ENCODE measurements at places on chromosomes 3 and 15. TPM values are rescaled to one million over a fixed set of nuclear protein-coding genes. Genes with fewer than 3 reads are reported as not detected.

GRCh38 chr3:118990823-118991560, 43.7 kb downstream of the IGSF11 start:
- DNase-seq, result no peak

GRCh38 chr3:11606865-11607440, 36.8 kb downstream of the VGLL4 start:
- DNase-seq, result no peak

DNA sequence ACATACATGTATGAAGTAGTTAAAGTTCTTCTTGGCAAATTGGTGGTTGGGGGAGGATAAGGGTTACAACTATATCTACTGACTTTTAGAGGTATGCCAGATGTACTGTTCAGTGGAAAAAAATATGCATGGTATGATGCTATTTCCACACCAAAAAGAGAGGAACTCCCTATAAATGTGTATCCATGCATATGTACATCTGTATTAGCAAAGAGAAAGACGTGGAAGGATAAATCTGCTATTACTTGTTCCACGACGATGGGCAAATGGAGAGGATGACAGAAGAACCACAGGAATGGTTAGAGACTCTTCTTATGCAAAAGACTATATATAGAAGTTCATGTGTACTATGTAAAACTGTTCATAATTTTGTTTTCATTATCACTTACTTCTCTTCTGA, 197.6 kb downstream of the RORA start:
- no peak for DNase-seq

SI gene
- total RNA-seq, result not detected

DNA sequence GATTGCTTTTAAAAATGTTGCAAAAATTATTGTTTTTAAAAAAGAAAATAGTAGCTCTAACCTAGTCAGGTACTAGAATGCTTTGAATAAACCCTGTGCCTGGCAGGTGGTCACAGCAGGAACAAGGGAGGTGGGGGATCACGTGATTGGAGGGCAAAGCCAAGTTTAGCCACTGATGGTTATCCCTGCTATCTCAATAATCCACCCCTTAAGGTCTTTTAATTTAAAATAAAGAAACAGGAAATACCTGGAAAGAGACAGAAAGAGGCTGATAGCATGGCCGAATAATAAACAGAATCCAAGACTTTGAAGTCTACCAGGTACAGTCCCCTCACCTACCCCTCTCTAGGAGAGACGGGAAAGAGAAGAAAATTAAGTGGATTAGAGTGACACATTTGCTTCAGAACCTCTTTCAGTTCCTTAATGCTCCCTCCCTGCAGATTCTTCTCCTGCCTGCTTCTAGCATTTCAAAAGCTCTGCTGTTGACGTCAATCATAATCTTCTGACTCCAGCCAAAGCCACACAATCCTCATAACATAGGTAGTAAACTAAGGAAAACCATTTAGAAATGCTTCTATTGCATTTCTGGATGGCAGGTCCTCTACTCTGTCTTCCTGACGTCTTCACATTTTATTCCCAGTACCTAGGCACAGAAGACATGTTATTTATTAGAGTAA, 303.4 kb upstream of the MME start:
- no peak for DNase-seq

- no peak for DNase-seq
These were observed 8.4 kb downstream of the SHF start for GRCh38 chr15:45179221-45179985.

DNA sequence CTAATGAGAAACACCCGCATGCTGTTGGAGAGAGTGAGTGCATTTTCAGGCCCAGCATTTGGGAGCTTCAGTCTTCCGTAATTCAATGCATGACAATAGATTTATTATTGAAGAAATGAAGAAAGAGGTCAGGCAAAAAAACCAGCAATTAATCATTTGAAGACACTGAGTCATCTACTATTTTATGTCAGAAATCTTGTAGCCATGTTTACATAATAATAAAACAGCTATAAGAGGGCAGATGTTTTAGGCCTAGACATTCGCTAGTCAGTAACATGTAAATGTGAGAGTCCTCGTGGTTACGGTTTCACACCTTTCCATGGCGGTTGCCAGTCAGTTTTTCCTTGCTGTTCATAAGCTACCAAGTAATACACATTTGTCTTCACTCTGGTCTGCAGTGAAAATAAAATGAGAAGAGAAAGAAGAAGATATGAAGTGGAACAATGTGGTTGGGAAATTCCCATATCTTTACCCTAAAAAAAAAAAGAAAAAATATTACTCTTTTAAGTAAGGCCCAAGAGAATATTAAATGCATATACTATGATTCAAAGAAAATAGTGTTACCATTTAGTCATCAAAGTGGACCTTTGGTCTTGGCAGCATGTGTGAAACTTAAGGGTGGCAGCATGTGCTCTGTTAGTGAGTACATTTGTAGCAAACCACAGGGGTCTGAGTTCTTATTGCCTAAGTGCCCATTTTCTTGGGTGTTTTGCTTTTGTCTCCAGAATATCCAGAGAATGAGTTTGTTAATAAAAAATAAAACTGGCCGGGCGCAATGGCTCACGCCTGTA, 140.5 kb upstream of the TBL1XR1 start:
- peak; percentile 26 for DNase-seq

TP63 gene
- total RNA-seq, result 0.06 TPM

GRCh38 chr3:58073301-58074108, 65.3 kb downstream of the FLNB start:
- no peak for DNase-seq

DCLK3 gene
- not detected for total RNA-seq

TRAT1 gene
- total RNA-seq, result not detected

NCEH1 gene
- total RNA-seq, result 49.9 TPM

DNA sequence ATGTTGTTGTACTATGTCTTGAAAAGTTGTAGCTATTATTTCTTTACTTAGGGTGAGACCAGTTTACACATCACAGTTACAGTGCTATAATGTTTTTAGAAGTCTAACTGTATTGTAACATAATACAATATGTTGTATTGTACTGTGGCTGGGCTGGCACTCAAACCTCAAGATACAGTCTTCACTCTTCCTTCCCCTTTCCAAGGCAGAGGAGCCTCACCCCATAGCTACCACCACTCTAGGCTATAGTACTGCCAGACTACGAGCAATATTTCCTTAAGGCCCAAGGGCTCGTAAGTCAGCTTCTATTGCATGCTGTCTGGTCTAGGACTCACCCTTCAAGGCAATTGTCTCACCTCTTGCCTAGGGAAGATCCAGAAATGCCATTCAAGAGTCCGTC, 597.7 kb downstream of the OTOL1 start:
- no peak for DNase-seq

MYD88 gene
- total RNA-seq, result 0.03 TPM

PPP1R14D gene
- not detected for total RNA-seq

GRCh38 chr3:30737743-30738499, 131.5 kb downstream of the TGFBR2 start:
- no peak for DNase-seq

- DNase-seq, result peak; percentile 82
These were observed 19.5 kb upstream of the TIMP4 start for GRCh38 chr3:12178091-12178820.

DNA sequence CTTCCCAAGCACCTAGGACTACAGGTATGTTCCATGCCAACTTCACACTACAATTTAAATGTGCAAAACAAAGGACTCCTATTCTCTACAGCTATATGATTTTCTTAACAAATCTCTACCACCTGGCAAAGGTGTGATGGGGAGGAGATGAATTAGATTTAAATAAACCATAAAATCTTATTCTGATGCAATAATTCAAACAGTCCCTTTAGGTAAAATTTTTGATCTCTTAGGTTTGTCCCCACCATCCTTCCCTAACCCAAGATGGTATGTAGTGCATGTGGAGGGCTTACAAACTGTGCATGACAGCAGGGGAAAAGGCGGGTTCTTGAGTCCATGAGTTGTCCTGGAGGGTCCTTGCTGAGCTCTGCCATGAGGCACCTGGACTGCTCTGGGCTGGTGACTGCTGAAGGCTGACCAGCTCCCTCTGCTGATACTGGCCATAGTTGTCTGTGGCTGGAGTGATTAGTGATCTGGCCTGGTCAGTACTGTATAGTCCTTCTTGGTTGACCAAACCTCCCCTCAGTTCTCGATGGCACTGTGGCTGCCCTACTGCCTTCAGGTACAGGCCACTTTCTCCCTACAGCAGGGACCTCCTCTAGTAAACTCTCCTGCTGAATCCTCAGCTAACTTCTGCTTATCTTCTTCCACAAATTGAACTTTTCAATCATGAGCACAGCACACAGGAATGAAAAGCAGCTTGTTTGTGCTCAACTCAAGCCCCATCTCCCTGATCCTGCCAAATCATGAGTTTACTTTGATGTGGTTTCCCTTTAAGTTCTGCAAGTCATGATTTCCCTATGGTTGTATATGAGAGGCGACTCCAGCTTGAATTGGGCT, 30.1 kb downstream of the CFAP161 start:
- no peak for DNase-seq

- no peak for DNase-seq
These were observed 34.3 kb upstream of the SNRPA1 start for GRCh38 chr15:101329309-101329863.

CACNA1D gene
- not detected for total RNA-seq

DNA sequence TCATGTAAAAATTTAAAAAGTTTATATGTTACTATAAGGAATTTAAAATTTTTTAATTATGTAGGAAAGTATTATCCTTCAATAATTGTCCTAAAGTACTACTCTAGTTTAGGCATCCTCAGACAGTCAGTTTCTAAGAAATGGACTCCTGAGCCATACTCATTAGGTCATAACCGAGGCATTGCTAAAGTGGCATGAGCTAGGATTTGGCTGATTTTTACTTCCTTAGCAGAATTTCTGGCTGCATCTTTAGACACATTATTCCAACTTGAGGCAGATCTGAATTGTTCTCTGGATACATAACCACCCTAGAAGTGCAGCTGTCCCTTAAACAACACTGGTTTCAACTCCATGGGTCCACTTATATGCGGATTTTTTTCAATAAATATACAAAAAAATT, 38.3 kb downstream of the IFT57 start:
- no peak for DNase-seq

RASL12 gene
- not detected for total RNA-seq

GRCh38 chr15:86756688-86757087, 677.0 kb downstream of the AGBL1 start:
- no peak for DNase-seq

DNA sequence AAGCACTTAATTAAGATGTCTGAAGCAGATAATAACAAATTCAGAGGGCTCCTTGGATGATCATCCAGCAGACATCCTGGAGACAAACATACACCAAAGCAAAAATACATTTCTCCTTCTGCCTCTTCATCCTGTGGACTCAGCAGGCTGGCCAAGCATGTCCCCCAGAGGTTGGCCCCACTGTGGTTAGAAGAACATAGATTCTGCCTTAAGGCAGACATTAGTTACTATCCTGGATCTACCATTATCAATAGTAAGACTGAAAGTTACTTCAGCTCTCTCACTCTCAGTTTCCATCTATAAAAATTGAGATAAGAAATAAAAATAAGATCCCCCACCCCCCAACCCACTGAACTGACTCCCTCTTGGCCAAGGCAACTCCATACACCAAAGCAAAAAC, 28.6 kb upstream of the TGFBR2 start:
- no peak for DNase-seq

GRCh38 chr15:60720086-60720485, 241.1 kb upstream of the ICE2 start:
- no peak for DNase-seq

DNA sequence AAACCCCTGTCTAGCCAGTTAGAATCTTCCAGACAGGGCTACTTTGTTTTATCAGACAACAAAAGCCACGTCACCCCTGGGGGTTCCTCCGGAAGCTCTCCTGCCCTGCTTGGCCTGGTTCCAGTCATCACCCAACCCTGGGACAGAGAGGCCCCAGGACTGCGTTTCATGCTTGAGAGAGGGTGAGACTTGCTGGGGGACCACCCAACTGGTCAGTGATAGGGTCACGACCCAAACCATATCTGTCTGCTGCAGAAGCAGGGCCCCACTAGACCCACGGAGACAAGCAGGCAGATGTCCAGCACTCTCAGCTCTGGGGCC, 1.2 kb downstream of the NT5DC2 start:
- peak; percentile 56 for DNase-seq

CATSPER2 gene
- total RNA-seq, result 0.03 TPM

HMCES gene
- 37.4 TPM for total RNA-seq

MAP1A gene
- total RNA-seq, result 1.7 TPM

TXNRD3 gene
- 8.8 TPM for total RNA-seq

- DNase-seq, result no peak
These were observed 42.8 kb downstream of the PTPN23 start for GRCh38 chr3:47423548-47424145.

GRCh38 chr15:73924171-73924921, 1.9 kb upstream of the LOXL1 start:
- peak; percentile 95 for DNase-seq

DNA sequence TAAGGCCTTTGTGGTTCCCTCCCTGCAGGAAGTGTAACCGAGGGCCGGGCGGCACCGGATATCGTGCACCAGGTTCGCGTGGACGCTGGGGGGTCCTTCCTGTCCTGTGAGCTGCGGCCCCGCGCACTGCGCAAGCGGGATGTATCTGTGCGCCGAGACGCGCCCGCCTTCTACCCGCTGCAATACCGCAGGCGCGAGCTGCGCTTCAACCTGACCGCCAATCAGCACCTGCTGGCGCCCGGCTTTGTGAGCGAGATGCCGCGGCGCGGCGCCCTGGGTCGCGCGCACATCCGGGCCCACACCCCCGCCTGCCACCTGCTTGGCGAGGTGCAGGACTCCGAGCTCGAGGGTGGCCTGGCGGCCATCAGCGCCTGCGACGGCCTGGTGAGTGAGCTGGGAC, 35.9 kb downstream of the SAXO2 start:
- DNase-seq, result no peak

GRCh38 chr3:55477306-55478303, 9.5 kb downstream of the WNT5A start:
- no peak for DNase-seq

- DNase-seq, result no peak
These were observed 25.5 kb upstream of the APOD start for GRCh38 chr3:195609229-195609628.

- peak; percentile 56 for DNase-seq
These were observed 20.4 kb downstream of the FAH start for GRCh38 chr15:80173022-80173759.

DNA sequence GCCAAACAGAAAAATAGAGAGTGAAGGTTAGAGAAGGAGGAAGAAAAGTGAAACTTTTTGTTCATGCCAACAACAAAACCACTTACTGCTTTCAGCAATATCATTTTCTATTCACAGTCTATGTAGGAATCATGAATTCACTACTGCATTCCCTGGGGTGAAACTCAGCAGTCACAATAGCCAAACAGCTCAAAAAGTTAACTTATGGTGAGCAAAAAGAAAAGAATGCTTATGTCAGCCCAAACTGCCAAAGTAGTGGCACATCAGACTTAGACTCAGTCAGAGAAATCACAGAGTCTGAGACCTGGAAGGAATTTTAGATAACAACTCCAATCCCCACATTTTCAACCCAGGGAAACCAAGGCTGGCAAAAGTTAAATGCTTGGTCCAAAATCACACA, 238.7 kb upstream of the TMCO5A start:
- DNase-seq, result no peak

GRCh38 chr3:151501923-151502632, 41.2 kb upstream of the IGSF10 start:
- no peak for DNase-seq

ETV5 gene
- 57.1 TPM for total RNA-seq

- no peak for DNase-seq
These were observed 899.2 kb downstream of the ROBO1 start for GRCh38 chr3:78868570-78868969.

FAM107A gene
- not detected for total RNA-seq

Measured in HT1080 (cell line).